ENCODE measurements at places on chromosomes 13 and 19. TPM values are rescaled to one million over a fixed set of nuclear protein-coding genes. Genes with fewer than 3 reads are reported as not detected.

GRCh38 chr13:88360761-88361160 is 689.6 kb downstream of the SLITRK5 start:
- DNase-seq = no peak

DNA sequence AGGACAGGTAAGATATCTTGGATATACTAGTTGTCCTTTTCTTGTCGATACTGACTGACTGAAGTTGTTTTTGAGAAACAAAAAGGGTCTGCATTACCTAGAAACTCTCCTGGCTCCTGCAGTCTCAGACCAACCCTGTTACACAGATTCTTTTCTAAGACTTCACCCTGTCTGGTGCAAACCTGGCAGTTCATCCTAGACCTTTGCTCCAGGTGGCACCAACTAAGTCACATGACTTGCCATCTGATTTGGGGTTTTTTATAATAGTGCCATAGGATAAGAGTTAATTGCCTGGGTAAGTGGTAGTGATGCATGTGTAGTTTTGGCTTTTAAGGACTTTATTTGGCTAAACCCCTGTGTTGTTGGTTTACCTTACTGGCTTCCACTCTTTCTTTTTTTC is 14.3 kb downstream of the CHAMP1 start:
- DNase-seq = no peak

DNA sequence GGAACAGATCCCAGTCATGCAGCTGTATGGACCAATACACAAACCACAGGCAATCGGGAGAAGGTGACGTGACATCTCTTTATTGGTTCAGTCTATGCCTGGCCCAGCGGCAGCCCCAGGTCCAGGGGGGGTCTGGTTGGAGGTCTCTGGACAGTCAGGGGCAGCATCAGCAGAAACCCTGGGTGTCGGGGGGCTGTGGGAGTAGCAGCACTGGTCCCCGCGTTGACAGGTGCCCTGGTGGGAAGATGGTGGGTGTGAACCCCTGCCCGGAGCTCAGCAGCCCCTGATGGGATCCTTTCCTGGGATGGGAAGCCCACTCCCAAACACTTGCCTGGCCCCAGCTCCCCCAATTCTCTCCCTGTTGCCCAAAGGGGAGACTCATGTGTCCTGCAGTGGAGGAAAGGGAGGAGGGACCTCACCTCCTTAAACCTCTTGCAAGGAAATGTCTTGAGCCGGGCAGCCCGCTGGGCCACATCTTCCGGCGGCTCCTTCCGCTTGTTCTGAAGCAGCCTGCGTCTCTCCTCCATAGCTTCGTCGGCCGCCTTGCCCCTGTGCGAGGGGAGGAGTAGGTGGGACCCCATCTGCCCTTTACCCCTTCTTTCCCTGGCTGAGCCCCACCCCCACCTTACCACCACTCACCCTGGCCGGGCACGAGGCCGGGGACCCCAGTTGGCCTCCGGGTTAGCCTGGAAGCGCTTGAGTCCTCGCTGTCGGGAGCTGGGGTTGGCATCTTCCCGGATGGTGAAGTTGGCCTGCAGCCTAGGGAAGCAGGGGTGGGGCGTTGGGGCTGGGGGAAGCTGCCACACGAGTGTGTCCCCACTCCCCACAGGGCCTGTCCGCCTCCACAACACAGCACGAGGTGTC is 2.4 kb upstream of the LYL1 start:
- DNase-seq = no peak

DNA sequence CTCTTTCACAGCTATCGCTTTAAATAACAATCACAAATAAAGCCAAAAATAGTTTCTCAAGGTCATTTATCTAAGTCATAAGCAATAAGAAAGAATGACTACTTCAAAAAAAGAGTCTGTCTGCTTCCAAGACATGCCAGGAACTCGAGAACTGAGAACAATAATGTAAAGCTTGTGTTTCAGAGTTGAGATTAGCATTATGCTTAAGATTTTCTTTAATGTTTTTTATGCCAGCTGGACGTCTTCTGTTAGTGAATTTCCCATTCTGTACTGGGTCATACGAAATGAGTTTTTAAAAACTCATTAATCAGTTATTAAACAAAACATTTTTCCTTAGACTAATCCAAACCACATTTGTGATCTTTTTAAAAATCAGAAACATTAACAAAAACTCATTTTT is 3.2 kb upstream of the SPRYD7 start:
- DNase-seq = no peak

DNA sequence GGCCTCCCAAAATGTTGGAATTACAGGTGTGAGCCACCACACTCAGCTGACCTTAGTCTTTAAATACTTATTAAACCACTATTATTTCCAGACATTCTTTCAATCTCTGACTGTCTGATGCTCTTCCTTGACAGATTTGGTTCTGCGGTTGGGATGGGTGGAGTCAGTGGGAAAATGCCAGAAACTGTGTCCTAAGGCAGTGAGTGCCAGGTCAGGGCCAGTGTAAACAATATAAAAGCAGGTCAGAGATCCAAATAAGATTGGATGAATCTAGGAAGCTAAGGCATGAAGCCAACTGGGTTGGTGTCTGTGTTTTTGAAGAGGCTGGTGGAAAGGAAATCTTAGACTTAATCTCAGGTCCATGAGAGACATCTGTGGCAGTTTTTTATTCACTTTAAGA is 74.7 kb downstream of the KLF5 start:
- peak; percentile 73 for DNase-seq

Gene ANO8
- 2.9 TPM for total RNA-seq

Gene FAM32A
- total RNA-seq = 140 TPM

DNA sequence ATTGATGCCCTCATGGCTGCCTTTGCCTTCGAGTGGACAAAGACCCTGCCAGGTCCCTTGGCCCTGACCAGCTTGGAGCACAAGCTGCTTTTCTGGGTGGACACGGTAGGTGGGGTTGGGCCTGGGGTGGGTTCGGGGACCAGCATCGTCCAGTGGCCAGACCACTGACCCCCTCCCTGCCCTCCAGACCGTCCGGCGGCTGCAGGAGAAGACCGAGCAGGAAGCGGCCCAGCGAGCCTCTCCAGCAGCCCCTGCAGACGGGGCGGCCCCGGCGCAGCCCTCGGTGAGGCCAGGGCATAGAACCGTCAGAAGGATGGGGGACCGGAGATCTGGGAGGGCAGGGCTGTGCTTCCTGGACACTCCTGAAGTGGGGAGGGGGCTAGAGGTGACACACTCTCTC is 10.6 kb downstream of the CAMSAP3 start:
- DNase-seq = no peak

DNA sequence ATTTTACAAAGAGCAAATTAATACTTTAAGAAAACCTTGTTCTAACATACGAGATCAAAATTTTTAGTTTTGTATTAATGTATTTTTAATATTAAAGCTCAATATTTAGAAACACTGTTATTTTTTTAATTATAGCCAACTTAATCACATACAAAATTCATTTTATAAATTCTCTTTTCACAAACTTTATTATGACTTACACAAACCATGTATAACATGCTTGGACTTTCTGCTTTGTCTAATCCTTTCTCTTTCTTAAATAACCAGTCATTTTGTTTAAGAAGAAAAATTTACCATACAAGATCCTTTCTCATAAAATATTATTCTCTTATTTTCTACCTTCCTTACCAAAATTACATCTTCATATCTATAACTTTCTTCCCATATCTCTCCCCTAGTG is 62.2 kb downstream of the CYSLTR2 start:
- no peak for DNase-seq

Gene CCDC194
- not detected for total RNA-seq

DNA sequence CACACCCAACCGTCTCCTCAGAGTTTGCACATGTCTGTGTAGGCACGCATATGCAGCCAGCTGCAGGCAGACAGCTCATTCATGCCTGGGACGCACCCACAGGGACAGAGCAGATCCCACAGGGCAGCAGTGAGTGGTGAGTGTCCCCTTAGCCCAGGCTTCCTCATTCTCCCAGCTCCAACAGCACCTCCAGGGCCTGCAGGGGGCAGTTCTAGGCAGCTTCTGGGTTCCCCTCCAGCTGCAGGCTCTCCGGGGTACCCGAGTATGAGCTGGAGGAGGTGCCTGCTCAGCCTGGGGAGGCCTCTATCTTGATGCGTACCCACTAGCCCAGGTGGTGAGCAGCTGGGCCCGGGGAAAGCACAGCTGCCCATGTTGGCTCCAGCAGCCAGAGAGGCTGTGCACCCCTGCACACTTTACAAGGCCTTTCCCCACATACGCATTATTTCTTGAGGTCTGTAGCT is 1.3 kb upstream of the SHANK1 start:
- DNase-seq = peak; percentile 78

DNA sequence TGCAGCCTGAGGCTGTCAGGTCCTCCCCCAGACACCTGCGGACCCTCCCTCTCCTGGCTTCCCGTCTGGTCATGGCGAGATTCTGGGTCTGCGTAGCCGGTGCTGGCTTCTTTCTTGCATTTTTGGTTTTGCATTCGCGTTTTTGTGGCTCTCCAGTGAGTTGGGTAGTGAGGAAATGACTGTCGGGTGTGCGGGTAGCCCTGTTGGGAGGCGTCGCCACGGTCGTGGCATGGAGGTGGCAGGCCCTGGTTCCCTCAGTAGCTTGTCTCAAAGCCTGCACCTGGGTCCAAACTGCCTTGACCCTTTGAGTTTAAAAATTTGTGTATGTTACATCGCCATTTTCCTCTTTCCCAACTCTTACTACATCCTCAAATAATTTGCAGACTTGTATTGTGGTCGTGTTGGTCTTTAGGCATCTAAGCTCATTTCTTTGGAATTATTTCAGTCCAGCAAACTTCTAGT is 344 bp downstream of the NHLRC3 start:
- peak; percentile 35 for DNase-seq

GRCh38 chr13:103006641-103007426 is 59.4 kb downstream of the SLC10A2 start:
- DNase-seq = no peak
